ENCODE measurements at places on chromosomes 1 and 21.

- DNase-seq, result no peak
Measured at GRCh38 chr1:158017800-158018595, 24.6 kb downstream of the KIRREL1 start.

DNA sequence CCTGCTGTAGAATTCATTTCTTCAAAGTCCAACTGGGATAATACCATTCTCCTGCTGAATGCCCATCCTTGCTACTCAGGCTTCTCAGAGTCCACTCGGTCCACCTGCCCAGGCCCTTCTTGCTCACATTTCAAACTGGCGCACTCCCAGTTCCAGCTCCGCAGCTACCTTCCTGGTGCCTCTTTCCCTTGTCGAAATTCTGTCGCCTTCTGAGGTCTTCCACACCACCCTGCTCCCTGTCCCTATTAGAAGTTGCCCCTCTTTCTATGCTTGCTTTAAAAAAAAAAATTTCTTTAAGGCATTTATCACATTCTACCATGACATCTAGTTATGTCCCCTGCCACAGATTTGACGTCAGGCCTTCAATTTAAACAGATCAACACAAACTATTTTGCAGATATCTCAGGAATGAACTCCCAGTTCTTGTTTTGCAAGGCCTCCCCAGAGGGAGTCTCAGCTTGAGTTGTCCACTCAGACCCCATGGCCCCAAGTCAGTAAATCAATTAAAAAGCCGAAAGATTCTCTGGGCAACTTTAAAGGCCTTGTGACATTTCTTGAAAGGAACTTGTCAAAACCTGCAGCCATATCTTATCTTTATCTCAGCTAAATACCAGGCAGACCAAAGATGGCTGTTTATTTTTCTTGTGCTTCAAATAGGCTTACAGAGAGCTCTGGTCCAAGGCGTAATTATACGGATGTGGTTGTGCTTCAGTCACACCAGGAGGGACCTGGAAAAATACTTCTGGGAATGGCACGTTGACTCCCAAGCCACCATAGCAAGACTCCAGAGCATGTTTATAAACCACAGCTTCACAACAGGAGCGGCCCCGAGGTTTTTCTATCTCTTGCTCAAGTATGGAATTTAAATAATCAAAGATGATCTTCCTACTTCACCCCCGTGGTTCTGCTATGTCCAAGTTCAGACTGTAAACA lies 2.2 kb downstream of the FAM89A start:
- DNase-seq, result no peak

- DNase-seq, result no peak
Measured at GRCh38 chr1:7893529-7894180, 40.8 kb upstream of the UTS2 start.

- no peak for DNase-seq
Measured at GRCh38 chr1:118210051-118210722, 25.2 kb upstream of the SPAG17 start.

- no peak for DNase-seq
Measured at GRCh38 chr1:163836481-163836880, 514.7 kb downstream of the NUF2 start.

- no peak for DNase-seq
Measured at GRCh38 chr1:204202481-204202880, 6.2 kb upstream of the KISS1 start.

DNA sequence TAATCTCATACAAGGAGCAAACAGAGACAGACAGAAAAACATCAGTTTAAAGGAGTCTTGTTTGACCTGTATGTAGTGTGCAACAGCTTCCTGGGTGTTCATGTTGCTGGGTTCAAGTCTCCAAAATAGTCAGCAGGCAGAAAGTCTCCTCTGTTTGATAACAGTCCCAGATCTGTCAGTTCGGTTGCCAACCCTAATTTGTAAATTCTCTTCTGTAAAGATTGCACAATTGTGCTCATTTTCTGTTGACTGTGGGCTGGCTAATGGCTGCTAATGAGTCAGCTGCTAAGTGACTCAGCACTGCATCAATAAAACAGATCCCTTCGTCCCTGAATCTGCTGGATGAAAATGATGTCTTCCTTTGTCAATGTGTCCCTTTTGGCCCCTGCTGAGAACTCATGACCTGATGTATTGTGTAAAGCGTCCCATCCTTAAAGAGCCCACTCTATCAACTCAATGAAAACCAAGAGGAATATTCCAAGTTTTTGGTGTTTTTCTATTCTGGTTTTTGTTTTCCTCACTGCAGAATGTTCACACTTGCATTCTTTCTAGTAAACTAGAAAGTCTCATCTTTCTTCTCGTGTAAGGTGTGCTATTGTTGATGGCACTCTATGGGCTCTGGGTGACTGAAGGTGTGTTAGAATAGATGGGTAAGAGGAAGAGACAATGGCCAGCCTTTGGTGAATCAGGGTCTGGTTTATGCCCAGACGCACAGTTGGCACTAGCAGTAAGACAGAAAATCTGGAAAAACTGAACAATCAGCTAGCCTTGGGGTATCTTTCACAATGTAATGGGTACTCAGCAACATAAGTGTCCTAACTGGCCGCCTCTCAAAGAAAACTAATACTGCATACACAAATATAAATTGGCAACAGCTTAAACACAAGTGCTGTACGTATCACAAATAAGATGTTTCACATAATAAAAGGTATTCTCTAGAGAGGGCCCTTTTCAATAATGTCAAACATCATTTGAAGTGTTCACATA lies 75.1 kb upstream of the SIPA1L2 start:
- DNase-seq, result no peak

- DNase-seq, result no peak
Measured at GRCh38 chr1:65541865-65542264, 121.4 kb downstream of the LEPR start.

DNA sequence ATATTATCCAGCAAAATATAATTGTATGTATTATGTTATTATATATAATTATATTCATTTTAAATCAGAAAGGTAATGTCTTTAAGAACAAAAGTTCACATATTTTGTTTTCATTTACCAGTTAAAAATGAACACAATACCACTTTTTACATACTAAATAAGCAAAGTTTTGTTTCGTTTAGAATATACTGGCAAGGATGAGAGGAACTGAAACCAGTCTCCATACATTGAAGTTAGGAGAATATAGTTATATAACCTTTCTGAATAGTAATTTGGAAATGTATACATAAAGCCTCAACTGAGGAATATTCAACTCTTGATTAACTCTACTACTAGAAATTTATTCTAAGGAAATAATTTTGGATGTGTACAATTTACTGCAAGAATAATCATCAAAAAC lies 110.5 kb downstream of the ZNF644 start:
- DNase-seq, result no peak

DNA sequence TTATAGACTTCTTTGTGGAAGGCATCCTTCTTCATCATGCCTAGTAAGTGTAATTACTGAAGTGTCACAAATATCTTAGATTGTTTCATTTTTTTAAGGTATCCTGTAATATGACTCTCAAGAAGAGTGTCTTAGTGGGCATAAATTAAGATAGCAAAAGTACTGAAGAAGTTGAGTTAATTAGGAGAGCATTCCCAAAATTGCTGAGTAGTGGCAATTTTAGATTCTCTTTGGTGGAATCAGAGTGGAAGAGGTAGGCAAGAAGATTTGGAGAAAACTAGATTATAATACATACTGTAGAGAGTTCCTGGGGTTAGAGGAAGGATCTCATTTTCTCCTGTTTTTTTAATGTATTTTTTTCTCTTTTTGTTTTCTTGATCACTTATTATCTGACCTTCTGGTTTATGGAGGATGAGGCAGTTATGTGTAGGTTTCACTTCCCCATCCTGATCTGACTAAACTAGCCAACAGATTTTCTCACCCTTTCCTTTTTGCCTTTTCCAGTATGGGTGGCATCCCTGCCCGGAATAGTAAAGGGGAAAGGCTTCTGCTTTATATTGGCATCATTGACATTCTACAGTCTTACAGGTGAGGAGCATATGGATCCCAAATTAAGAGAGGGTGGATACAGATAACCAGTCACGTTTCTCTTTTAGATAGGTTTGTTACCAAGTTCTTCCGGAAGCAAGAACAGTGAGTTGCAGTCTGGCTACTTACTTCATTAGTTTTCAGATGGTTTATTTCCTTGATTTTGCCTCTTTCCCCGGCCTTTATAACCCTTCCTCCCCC lies 16.7 kb upstream of the PSMD4 start:
- no peak for DNase-seq

DNA sequence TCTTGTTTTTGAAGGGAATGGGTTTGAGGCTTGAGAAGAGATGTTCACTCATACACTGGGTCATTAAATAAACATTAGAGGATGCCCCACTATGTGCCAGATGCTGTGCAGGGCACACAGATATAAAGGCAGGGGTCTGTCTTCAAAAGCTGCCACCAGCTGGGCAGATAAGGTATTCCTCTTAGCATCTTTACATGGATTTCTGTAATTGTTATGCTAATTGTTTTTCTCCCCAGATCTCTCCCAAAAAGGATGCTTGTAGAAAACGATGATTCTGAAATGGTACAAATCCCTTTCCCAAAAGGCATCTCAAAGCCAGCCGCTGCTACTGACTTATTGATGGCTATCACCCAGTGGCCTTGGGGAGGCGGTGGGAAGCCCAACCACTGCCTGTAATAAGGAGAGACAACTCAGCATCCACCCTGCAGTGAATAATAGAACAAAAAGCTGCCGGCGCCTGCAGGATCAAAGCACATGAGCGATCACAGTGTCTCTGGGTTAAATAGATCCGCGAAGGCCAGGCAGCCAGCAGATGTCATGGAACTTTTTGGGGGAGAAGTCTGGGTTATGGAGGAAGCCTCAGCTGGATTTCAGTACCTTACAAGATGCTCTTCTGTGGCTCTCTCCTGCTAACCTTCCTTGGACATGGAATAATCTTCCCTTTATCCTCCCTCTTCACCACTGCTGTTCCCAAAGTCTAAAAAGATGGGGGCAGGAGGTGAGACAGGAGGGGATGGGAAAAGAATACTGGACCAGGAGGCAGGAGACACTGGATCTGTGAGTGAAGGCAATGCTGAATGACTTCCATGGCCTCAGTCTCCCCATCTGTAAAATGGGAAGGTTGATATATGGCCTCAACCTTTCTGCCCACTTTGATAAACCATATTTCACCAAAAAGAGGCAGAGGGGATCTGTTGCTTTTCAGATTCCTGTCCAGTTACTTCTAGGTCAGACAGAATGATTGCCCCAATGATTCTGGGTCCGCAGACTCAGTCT lies 54.8 kb upstream of the CD34 start:
- DNase-seq, result no peak

GRCh38 chr1:97350662-97351061 lies 570.2 kb downstream of the DPYD start:
- DNase-seq, result no peak

DNA sequence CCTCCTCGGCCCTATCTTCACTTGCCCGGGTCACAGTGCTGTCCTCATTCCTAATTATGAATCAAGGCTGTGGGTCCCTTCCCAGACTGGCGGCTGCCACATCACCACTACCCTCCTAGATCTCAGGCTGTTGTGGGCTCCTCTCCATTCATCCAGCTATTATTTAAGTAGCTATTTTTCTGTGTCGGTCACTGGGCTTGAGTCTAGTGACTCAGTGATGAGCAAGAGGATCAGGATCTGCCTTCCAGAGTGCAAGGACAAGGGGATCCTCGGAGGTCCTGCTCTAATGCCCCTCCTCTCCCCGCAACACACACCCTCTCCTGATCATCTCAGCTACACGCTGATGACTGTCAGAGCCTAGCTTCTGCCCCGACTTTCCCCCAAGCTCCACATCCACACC lies 34.1 kb downstream of the CDCP2 start:
- no peak for DNase-seq

DNA sequence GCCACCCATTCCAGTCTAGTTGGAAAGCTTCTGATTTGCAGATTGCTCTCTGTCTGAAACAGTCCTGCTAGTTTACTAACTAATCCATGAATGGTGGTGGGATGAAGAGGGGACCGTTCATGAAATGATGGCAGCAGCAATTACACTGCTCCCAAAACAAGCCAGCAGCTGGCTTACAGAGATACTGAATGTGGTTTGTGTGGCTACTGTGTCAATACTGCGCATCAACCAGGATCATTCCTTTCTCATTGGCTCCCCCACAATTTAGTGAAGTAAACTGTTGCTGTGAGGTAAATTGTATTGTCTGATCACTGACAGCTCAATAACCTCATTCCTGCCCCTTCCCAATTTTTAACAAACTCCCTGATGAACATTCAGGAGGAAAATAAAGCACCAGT lies 191.3 kb upstream of the LMO4 start:
- DNase-seq, result no peak

DNA sequence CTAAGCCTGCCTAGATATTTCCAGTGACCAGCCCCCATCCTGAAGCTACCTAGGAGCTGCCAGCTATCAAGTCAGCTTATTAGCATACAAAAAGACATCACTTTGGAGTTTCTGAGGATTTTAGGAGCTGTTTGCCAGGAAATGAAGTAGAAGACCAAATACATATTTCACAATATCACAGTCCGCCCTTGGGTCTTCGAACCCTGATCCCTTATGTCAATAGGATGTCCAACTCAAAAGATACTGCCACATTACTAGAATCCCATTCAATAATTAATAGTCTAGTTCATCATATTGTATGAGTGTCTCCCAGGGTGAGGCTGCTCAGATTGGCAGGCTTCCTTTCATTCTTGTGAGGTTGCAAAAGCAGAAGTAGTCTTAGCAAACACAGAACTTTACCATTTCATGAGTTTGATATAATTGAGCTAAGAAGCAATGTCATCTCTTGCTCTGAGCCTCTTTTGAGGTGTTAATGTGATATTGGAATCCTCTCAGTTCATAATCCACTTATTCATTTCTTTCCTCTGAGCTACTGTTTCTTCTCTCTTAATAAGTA lies 13.6 kb downstream of the IPO9 start:
- no peak for DNase-seq

DNA sequence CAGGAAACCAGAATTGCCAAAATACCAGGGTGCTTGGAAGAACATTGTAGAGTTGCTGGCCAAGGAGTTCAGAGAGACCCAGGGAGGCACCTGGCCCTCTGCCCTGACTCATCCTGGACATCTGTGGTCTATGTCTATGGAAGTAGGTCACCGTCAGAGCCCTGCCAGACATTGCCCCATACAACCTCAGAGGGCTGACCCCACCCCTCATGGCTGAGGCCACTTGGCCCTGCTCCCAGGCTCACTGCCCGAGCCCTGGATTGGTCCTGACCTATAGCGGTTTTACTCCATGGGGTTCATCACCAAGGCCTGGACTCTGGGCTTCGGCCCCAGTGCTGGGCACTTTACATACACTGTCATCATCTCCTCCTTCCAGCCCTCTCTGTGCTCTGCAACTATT lies 233.1 kb downstream of the PTPRU start:
- no peak for DNase-seq
